ENCODE measurements at places on chromosomes 13 and 19.

DNA sequence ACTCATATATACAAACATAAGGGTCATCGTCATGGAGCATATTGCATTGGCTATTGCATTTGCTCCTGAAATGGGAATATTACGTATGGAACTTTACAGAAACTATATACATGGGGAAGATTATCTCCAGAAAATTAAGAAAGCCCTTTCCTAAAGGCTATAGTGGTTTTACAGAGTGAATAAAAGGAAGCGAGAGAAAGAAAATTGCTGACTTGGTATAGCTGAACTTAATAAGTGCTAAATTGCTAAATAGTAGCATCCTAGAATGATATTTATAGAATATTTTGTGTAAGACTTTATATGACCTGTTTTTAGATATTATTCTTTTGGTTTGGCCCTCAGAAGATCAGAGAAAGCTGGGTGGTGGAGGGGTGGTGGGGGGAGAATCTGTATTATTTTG is 114.6 kb downstream of the FLT1 start:
- DNase-seq: no peak

- DNase-seq: no peak
Measured at GRCh38 chr13:88736026-88736425, 1064.9 kb downstream of the SLITRK5 start.

- no peak for DNase-seq
Measured at GRCh38 chr19:49687566-49688316, 1.7 kb upstream of the ADM5 start.

DNA sequence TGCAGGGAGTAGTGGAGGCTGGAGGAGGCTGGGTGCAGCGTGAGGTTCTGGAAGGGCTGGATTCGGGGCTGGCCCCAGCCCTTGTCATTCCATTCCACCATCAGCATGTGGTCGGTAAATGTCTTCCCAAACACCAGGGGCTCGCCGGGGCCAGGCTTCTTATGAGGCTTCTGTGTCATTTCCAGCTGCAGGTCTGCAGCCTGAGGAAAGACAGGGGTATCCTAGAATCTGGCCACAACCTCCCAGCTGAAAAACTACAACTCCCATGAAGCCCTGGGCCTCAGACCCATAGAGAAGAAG is 4.4 kb downstream of the BCAT2 start:
- DNase-seq: no peak

- no peak for DNase-seq
Measured at GRCh38 chr19:5929625-5930024, 15.6 kb downstream of the CAPS start.

GRCh38 chr13:44064357-44064756 is 184.7 kb downstream of the LACC1 start:
- DNase-seq: no peak

- no peak for DNase-seq
Measured at GRCh38 chr13:43815204-43815603, 28.4 kb upstream of the ENOX1 start.

GRCh38 chr13:25266706-25267105 is 20.6 kb downstream of the MTMR6 start:
- no peak for DNase-seq
